ENCODE measurements at places on chromosomes 1 and 21.

DNA sequence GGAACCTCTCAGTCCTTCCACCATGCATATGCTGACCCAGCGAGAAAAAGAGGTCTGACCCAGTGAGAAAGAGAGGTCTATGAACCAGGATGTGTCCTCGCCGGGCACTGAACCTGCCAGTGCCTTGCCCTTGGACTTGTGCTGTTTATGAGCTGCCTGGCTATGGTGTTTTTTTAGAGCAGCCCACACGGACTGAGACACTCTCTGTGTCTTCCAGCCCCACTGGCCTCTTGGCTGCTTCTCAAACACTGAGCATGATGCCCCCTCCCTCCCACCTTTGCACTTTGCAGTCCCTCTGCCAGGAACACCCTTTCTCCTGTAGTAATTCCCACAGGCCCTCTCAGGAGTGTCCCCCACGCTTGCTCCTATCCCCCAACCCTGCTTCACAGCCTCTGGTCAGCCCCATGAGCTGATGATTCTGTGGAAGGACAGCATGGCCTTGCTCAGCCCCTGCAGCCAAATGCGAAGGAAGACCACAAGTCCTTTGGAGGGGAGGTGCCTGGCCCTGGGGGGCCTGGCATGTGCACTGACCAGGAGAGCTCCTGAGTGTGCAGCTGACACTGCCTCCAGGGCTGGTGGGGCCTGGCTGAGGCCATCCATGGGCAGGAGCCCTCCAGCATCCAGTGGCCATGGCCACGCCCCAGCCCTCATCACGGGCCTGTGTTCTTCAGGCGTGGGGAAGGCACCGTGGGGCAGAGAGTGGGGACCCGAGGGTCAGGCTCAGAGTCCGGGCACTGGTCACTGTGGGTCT, 23.8 kb downstream of the WNT3A start:
- no peak for DNase-seq

DNA sequence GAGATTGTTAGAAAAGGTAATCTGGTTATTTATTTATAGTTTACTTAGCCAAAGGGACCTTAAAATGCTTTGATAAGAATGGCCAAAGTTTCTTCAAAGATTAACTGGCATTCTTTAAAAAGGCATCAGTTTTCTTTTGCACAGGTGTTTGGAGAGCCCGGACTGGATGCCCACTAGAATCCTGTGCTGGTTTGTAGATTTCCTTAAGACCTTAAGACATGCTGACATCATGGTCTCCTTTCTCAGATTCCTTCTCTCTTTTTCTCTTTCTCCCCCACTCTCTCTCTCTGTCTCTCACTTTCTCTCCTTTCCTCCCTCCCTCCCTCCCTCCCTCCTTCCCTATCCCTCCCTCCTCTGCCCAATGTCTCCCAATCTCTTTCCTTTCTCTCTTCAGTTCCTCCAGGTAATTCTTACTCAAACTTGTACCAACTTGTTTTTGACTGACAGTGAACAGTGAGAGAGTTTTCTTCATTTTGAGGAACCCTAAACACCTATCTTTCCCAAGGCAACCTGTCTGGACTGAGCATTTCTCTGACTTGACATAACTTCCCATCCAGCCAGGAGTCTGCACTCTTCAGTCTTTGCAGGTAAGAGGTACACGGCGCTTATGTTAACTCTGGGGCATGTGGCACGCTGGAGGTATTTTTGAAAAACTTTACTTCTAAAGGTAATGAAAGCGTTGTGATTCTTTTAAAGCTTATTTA, at the start of gene KCNJ15:
Gene KCNJ15 (plus strand): TSS at position 393 of the 704 bp plus-strand sequence. CDS start 42,271 bp downstream, outside the sequence.
- no peak for DNase-seq

DNA sequence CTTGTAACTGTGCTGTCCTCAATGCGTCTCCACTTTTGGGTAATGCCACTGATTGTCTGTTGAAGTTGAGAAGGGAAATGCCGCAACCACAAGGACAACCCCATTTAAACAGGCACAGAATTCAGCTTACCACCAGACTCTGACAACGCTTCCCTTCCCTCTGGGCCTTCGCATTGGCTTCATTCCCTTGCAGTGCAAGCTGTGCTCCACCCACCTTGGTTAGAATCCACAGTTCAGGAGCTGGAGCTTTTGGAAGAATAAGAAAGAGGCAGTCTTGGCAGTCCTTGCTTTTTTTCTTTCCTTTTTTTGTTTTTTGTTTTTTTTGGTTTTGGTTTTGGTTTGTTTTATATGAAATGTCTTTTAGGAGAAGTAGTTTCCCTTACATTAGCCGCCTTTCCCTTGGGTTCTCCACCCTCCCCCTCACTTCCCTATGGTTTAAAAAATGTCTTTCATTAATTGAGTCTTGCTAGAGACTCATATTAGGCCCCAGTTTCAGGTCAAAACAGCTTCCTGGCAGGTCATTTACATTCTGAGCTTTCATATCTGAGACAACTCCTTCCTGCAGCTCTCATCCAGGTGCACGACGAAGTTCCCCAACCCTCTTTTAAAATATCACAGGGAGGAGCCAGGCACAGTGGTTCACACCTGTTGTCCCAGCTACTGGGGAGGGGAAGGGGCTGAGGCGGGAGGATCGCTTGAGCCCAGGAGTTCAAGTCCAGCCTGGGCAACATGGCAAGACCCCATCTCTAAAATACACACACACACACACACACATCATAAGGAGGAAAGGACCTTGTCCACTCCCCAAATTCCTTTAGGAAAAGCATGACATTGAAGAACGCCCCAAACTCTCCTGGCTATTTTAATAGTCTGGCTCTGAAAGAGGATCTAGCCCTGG, 20.7 kb upstream of the LAX1 start:
- peak; percentile 50 for DNase-seq

DNA sequence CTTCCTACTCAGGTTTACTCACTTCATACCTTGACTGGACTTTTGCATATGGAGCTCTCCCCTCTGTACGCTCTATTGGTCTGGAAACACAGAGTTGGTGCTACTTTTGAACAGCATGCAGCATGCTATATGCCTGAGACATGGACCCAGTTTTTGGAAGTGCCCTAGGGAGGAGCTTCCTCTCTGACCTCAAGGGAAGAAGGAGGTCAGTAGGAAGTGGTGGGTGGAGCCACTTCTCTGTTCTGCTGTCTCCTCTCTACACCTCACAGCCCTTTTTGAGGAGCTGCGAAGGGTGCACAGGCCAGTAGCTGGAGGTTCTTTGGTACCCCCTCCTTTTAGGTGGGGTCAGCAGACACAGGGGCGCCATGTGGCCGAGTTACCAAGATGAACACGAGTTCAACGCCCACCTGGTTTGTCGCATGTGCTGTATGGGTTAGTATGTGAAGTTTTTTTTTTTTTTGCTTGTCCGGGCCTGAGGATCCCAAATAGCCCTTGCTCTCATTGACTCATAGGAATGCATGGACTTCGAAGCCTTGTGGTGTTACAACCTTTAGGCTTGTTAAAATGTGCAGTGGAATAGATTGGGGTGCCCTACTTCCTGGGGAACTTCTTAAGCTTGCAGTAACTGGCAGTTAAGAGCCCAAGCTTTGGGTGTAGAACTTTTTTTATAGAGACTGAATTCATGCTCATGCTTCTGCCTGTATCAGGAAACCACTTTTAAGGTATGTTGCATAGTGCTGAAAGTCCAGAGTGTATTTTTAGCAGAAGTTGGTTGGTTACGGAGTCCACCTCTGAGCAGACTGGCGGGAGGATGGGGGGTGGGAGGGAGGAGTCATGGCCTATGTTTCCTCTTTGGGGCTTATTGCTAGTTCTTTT, 10.7 kb downstream of the MACF1 start:
- DNase-seq, result peak; percentile 76

DNA sequence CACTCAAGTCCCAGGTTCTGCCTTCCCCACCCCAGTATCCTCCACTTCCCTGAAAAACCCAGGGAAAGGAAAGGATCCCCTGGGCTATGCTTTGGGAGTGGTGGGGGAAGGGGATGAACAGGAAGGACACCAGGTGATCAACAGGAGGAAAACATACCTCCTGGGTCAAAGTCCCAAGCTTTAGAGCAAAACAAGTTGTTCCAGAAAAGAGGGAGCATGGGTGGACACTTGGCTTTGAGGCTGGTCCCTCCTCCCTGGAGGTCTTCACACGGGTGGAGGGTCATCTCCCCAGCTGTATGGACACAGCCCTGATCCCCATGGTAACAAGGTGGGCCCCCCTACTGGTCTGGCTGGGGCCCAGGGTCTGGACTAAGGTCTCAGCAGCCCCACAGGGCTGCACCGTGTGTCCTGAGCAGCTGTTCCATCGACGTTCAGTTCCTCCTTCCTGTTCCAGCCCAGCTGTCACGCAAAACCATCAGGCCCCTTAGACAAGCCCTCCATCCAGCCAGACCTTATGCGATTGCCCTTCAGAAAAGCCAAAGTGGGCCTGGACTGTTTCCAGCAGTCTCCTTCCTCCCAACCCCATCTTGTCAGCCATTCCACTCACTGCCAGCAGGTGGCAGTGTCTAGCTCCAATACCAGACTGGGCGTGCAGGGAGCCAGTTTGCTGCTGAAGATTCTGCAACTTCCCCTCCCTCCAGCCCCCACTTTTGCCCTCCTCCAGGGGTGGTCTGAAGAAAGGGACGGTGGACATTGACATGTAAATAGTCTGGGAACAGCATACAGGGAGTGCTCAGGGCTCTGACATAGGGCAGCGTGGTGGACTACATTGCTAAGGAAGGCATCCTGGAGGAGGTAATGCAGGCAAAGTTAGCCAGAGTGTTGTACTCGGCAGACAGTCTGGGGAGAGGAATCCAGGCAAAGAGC, 2.9 kb upstream of the PDZK1IP1 start:
- peak; percentile 53 for DNase-seq
